ENCODE measurements at places on chromosomes 16 and 17. TPM values are rescaled to one million over a fixed set of nuclear protein-coding genes. Genes with fewer than 3 reads are reported as not detected.

The HBM gene
- total RNA-seq = 1.2 TPM

The CTRB2 gene
- total RNA-seq = not detected

The PDIA2 gene
- total RNA-seq = 0.81 TPM

The KCNJ18 gene
- total RNA-seq = not detected

The SNAI3 gene
- 0.97 TPM for total RNA-seq

GRCh38 chr17:68698746-68699145 is 97.6 kb upstream of the FAM20A start:
- no peak for DNase-seq

GRCh38 chr17:5526821-5527598 is 40.6 kb downstream of the MIS12 start:
- DNase-seq = peak; percentile 89

DNA sequence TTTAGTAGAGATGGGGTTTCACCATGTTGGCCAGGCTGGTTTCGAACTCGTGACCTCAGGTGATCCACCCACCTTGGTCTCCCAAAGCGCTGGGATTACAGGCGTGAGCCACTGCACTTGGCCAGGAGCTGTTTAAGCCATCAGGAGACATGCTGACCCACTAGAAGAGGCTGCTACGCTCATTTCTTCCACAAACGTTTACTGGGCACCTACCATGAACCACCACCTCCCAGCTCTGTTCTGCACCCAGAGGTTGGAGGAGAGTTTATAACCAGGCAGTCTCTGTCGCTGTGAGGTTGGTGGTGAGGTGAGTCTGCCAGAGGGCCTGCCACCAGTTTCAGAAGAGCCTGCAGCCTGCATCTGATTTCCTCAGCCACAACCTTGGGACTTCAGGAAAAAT is 51.8 kb downstream of the SF3B3 start:
- DNase-seq = no peak

- no peak for DNase-seq
Measured at GRCh38 chr16:15574614-15574948, 68.4 kb downstream of the MARF1 start.

DNA sequence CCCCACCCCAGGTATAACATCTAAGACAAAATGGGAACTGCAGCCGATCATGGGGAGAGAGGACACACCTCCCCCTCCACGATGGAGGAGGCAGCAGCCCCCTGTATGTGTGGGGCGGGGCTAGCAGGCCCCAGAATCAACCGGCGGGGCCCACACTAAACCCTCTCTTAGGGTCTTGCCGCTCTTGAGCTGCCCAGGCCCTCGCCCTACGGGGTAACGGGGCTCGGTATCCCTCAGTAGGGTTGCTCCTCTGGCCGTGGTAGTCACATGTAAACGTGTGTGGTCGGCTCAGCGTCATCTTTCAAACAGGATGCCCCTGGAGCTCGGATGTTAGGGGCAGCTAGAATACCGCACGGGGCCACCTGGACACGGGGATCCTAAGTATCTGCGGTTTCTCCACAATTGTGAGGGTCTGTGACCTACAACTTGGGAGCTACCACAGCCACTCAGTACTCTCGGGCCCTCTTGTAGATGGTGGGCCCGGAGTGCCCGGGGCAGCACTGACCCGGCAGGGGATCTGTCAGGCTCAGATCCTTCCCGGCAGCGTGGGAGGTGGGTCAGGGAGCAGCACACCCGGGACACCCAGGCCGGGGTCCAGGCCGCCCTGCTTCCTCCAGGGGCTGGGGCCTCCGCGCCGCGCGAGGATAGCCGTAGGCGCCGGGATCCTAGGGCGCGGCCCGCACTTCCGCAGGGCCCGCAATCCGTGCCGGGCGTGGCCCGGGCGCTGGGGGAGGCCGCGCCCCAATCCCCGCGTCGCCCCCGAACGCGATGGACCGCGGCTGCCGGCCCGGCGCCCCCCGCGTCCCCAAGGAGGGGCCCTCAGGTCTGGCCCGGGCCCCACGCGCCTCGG is 781 bp downstream of the ARHGDIA start:
- no peak for DNase-seq

DNA sequence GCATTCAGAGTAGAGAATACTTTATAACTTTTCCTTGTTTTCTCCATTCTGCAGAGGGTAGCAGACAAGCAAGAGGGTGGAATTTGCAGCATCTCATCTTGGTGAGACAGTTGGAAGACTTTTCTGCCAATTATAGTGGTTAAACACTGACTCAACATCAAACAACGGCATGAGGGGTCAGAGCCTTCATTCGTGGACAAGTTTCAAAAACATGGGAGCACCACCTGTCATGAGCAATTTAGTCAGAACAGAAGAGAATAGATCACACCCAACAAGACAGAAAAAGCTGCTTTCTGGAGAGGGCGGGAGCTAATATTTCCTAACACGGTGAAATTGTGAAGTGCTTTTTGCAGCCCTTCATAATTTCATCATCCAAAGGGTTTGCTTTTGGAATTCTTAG is 17.9 kb upstream of the ZNF652 start:
- no peak for DNase-seq

DNA sequence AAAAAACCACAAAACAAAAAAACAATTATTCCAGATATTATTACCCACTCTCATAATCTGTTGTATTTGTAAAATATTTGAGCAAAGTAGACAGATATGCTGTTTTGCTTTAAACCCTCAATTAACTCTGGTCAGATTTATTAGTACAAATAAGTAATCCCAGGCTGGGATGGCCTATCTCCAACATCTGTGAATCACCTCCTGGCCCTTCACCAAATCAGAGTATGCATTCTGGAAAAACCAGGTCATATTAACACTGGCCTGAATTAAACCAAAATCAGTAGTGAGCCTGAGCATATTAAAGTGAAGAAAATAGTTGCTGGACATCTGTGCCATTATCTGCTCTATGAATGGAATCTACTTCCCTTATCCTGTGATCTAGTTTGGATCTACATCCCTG is 41.0 kb downstream of the STAT3 start:
- DNase-seq = no peak

- no peak for DNase-seq
Measured at GRCh38 chr17:31677681-31678080, 181.4 kb downstream of the COPRS start.

- no peak for DNase-seq
Measured at GRCh38 chr17:39400547-39401411, 647 bp downstream of the FBXL20 start.

All from cardiac septum (tissue), 1 donor.